ENCODE measurements at places on chromosomes 3 and 15.

GRCh38 chr15:76175442-76175841 is 115.7 kb downstream of the TMEM266 start:
- no peak for DNase-seq

GRCh38 chr15:57819646-57820045 is 113.1 kb downstream of the POLR2M start:
- no peak for DNase-seq

GRCh38 chr15:35717721-35718120 is 171.8 kb upstream of the DPH6 start:
- no peak for DNase-seq

DNA sequence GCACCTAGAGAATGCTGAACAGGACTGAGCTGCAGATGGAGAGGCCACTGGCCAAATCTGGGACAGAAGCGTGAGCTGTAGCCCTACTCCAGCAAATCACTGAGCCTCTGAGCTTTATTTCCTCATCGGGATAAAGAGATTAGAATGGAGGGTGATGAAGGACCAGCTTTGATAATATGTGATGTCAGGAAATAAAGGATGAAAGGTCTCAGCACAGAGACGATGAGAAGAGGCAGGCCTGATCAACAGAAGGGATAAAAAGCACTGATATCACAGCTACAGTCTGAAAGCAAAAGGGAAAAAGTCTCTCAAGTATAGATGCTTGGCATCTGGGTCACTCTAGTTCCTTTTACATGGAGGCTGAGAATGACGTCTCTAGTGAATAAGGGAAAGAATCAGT is 70.0 kb downstream of the DHX30 start:
- no peak for DNase-seq

- no peak for DNase-seq
Observed at GRCh38 chr3:128011140-128011539, 41.1 kb upstream of the SEC61A1 start.
